T-helper 1 cell (primary cell): ENCODE measurements at places on chromosomes 2 and 18.

DNA sequence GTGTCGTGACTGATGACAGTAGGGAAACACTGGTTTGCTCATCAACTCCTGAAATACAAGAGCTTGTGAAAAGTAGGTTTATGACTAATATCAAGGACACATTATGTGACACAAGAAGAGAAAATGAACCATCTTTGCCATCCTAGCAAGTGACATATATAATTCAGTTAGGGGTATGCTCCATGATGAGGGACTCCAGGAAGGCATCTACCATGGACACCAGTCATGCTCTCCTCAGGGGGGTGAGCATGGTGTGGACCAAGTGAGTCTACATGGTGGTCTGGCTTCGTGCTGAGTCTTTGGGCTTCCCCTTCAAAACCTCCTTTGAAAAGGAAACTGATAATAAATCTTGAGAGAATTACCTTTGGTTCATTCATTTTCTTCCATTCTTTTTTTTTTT lies 11.7 kb upstream of the SERPINB5 start:
- no peak for DNase-seq

DNA sequence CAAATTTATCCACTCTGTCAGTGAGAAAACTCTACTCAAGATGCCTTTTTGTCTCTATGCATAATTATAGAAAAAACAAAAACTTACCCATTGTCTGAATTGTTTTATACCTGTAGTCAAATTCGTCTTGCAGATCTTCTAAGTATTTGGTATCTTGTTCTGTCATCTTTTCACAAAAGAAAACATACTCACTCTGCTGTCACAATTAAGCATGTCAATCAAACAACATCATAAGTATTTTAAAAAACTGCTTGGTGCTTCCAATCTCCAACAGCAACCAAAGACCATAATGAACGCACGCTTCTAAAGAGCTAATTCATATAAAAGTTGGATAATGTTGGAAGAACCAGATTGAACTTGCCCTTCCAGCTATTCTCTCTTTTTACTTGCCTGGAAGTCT lies 55.6 kb upstream of the STAT1 start:
- no peak for DNase-seq

- DNase-seq = no peak
Measured at GRCh38 chr2:69667805-69668382, 24.4 kb upstream of the AAK1 start.

DNA sequence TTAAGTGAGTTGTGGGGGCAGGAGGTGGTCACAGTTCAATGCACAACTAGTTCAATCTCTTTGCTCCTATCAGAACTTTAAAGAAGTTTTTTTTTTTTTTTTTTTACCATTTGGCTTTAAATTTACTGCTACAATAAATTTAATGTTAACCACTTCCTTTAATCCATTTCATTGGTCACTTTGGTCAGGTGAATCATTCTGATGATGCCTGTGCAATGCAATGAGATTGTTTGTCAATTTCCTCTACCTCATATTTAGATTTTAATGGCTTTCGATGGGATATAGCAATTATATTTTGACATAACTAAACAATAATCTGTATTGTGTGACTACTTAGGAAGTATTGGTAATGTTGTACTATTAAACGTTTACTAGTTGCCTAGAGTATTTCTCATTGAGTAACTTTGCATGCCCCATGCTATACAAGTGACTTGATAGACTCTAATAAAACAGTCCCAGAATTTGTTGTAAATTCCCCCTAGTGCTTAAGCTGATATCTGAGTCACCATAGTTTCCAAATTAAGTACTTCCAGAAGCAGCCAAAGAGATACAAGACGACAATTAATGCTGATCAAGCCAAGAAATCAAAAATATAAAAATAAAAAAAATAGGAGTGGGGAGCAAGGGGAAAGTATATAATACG lies 52.9 kb upstream of the SERPINB2 start:
- no peak for DNase-seq

DNA sequence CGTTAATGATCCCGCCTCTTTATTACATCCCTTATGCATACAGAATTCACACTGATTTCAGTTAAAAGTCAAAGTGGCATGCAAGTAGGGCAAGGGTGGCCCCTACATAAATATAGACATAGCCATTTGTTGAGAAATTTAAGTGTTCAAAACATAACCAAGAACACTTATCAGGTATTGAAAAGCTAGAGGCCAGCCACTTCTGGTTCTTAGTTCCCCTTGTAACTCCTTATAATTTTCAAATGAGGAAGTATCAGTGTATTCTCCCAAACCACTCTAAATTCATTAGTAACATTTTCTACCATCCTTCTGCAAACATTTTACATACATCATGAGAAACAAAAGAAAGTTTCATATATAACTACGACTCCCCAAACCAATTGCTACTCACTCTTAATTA lies 5.8 kb upstream of the ARL5A start:
- DNase-seq = no peak

GRCh38 chr2:210250622-210251021 lies 25.4 kb upstream of the ACADL start:
- DNase-seq = no peak

DNA sequence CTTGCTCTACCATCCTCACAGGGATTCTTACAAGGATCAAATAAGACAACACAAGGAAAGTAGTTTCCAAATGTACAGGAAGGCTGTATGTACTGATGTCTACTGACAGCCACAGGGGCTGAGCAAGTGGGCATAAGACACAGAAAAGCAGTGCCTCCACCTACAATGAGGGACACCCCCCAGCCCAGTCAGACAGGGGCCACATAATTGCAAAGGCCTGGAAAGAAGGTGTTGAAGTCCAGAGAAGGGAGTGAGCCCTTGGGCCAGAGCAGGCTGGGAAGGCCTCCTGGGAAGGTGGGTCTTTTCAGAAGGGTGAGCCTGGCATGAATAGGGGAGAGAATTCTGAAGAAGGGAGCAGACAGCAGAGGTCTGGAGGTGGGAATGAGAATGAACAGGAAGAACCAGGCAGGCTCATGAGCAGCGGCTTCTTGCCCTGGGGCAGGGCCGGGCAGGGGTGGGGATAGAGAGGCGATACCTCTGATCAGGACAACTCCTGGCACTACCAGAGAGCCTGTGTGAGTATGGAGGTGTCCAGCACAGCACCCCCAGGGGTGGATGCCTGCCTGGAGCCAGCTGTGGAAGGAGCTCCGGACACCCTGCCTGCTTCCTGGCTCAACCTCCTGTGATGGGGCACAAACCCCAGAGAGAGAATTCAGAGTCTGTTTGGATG lies 30.1 kb downstream of the HS1BP3 start:
- DNase-seq = no peak

DNA sequence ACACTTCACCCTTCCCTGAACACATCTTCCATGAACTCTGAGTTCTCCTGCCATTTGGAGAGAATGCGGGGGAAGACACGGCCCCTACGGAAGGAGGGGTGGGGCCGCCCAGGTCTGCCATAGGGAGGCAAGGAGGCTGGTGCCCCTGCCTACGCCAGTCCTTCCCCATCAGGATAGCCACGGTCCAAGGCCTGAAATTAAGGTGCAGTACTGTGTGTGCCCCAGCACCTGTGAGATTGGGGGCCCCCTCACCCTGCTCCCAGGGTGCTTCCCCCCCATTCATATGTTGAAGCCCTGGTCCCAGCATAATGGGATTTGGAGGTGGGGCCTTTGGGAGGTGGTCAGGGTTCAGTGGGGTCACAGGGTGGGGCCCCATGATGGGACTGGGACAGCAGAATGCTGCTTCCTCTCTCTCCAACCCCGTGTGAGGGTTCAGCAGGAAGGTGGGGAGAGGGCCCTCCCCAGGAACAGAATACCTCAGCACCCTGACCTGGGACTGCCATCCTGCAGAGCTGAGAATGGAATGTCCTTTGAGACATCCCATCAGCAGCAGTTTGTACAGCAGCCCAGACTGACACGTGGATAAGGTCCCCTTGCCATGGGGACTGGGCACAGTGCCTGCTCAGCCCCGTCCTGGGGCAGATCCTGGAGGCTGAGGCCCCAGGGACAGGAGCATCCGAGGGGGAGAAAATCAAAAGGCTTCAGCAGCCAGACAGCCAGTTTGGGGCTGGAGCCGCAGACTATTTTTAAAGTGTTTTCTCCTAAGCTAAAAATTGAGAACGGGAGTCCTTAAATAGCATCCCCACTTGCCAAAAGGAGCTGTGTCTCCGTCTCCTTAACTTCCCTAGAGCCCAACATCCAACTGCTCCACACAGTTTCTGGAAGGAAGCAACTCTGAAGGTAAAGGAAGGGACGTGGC lies 105.1 kb downstream of the NDUFA10 start:
- DNase-seq = no peak

DNA sequence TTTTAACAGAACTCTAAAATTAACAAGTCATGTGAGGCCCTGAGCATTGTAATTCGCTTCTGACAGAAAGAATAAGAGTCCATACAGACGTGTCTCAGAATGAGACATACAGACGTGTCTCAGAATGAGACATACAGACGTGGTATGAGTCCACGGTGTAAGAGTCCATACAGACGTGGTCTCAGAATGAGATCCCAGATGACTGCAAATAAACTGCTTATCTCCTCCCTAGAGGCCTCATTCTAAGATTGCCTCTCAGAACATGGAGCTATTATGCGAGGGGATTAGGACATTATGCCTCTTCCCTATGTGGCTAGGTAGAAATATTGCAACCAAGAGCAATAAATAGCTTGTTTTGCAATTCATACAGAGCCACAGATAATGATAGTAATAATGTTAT lies 63.9 kb downstream of the NEB start:
- DNase-seq = no peak

- DNase-seq = no peak
Measured at GRCh38 chr2:197993363-197993762, 189.0 kb downstream of the PLCL1 start.

DNA sequence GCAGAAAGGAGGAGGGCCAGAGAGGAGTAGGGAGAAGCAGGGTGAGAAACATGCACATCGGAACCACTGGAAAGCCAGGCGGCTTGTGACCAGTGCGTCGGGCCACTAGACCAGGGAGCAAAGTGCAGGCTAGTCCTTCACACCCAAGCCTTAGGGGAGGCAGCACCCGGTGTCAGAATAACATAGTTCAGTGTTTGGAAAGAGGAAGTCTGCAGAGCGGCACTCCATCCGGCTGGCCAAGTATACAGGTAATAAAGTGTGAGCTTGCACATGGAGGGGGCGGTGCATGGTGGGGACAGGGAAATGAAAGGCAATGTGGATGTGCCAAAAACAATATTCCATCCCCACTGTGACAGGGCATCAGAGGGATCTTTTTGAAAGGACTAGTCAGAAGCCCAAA lies 69.7 kb downstream of the ZNF521 start:
- no peak for DNase-seq

GRCh38 chr18:78422336-78422735 lies 557.3 kb upstream of the SALL3 start:
- no peak for DNase-seq
